NCI-H1105 (cell line): ENCODE measurements at places on chromosomes 2 and 18.

GRCh38 chr2:201622306-201622970, 20.9 kb downstream of the TMEM237 start:
- no peak for DNase-seq

DNA sequence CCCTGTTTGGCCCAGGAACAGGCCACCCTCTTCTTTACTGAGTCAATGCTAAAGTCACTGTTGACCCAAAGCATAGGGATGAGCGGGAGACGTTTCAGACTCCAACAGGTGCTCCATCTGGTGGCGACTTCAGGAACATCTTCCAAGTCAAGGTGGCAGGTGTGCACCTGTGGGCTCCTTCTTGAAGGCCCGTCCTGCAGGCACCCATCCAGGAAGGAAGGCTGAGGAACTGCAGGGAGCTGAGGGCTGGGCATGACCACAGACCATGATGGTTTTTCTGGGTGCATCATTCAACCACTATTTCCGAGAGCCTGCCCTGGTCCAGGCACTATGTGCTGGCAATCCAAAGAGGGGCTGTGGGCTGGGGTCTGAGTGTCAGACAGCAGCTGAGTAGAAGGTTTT, 142.8 kb downstream of the NDUFA10 start:
- DNase-seq = peak; percentile 1

DNA sequence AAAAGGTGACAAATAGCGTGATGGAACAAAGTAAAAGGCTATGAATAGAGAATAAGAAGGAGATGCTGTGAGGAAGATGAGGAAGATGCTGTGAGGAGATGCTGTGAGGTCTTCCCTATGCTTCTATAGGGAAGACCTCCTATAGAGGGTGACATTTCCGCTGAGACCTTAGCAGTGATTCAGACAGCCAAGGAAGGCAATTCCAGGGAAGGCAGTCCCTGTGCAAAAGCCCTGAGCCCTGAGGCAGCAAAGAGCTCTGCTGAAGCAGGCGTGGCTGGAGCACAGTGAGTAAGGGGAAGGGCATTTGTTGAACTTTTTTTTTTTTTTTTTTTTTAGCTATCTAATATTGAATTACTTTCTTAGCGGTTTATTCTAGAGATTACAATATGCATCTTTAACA, 142.7 kb upstream of the FOSL2 start:
- DNase-seq = no peak

DNA sequence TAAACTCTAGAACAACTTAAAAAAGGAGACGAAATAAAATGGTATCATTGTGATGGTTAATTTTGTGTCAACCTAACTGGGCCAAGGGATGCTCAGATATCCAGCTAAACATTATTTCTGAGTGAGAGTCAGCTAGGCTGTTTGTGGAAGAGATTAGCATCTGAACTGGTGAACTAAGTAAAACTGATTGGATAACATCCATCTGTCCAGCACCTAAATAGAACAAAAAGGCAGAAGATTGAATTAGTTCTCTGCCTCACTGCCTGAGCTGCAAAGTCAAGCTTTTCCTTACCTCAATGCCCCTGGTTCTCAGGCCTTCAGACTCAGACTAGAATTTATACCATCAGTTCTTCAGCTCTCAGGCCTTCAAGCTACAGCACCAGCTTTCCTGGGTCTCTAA, 30.0 kb downstream of the PPP3R1 start:
- DNase-seq = no peak

DNA sequence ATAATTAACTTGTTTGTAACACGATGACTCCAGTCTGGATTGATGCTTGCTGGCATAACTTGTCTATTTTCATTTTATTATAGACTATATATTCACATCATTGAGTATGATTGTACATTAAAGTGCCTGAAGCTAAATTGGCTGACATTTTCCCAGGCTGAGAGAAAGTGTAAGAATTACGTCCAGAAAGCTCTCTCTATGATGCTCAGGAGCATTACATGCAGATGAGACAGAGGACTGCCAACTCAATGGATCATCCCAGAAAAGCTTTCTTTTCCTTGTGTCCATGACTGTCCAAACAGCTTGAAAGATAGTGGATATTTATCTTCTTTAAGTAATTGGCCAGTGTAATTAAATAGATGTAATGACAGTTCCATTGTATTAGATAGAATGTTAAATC, 1372.2 kb upstream of the TMEFF2 start:
- DNase-seq = no peak
